Right atrium auricular region (tissue), 2 donors: ENCODE measurements at places on chromosomes 7 and 10. TPM values are rescaled to one million over a fixed set of nuclear protein-coding genes. Genes with fewer than 3 reads are reported as not detected.

Gene ZNF736
- total RNA-seq: 1.7 TPM

Gene TNKS2
- 21.8 TPM for total RNA-seq

Gene GBX1
- total RNA-seq: not detected

Gene PPP1R9A
- total RNA-seq: 23.4 TPM

Gene FZD8
- 15.6 TPM for total RNA-seq

Gene TACC2
- total RNA-seq: 247 TPM

Gene UNC5B
- total RNA-seq: 10.9 TPM

Gene R3HCC1L
- 5.2 TPM for total RNA-seq

Gene FLNC
- total RNA-seq: 646 TPM

Gene PNLIPRP3
- total RNA-seq: not detected

Gene TUBAL3
- total RNA-seq: not detected

Gene FZD1
- 16.9 TPM for total RNA-seq

Gene ACBD7
- total RNA-seq: not detected

Gene OR13A1
- total RNA-seq: not detected

Gene PRRT4
- total RNA-seq: 1.1 TPM

Gene DNA2
- 1.3 TPM for total RNA-seq

Gene STRA8
- not detected for total RNA-seq

Gene NODAL
- total RNA-seq: not detected

Gene SP8
- total RNA-seq: not detected

Gene GRM8
- total RNA-seq: not detected

Gene TSPAN15
- 6.6 TPM for total RNA-seq

Gene CDHR3
- not detected for total RNA-seq
